ENCODE measurements at places on chromosomes 2 and 18. TPM values are rescaled to one million over a fixed set of nuclear protein-coding genes. Genes with fewer than 3 reads are reported as not detected.

DNA sequence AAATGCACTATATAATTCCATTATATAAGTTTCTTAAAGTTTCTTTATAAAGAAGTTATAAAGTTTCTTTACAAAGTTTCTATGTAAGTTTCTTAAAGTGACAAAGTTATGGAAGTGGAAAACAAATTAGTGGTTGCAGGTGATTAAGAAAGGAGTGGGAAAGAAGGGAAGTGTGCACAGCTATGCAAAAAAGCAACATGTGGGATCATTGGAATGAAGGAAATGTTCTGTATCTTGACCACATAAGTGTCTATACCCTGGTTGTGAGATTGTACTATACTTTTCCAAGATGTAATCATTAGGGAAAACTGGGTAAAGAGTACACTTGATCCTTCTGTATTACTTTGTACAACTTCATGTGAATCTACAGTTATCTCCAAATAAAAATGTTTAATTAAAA is 1541.1 kb downstream of the LRP1B start:
- no peak for DNase-seq

DNA sequence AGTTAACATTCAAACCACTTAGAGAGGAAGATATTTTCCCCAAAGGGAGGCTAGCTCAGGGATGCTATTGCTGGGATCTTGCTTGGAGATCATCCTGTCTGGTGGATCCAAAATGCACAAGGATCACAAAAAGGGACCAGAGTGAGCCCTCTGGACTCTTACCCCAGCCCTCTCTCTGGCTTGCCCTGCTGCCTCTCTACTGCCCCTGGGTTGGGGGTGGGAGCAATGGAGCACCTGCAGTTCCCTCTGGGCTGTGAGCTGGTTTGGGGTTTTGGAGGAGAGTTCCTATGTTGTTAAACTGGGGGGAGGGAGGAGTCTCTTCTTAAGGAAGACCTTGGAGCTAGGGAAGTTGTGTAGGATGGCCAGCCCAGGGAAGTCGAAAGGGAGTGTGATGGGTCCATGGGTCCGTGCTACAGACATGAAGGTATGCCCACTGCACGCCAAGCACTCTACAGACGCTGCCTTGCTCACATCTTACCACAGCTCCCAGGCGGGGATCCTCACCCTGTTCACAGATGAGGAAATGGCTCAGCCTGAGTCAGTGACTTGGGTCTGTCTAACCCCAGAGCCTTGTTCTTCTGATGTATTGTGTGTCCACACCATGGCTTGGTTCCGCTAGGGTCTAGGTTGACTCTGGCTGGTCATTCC is 3.8 kb downstream of the LBH start:
- DNase-seq: no peak

The CCL20 gene
- polyA plus RNA-seq: not detected

- DNase-seq: no peak
Measured at GRCh38 chr2:109129356-109129920, 433 bp downstream of the SH3RF3 start.

DNA sequence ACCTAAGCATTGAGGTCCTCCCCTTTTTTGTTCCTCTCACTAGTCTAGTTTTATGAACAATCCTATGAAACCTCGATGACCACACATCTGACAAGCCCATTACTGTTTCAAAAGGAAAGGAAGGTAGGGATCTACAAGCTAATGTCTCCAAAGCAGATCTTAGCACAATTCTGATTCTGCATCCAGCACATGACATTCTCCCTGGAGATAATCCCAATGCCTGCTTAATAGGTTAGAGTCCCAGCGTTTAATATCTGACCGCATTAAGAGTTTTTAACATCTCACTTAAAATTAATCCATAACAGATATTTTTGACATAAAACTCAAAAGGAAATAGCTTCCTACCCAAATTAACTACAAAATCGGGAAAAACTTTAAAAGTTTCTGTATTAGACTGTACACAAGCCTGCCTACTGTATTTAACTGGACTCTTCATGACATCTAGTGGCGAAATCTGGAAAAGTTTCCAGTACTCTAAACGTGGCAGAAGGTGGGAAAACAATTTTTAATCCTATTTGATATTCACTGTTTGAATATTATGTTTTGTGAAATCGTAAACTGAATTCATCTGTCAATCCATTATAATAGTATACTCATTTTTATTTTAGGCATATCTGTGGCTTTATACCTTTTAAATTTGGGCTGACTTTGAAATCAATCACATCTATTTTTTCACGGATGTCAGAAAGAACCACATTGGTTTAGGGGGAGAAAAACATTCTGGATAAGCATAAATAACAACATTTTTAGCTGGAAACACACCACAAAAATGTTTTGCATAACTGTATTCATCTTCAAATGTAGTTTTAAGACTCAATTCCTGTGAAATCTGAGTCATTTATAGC is 62.4 kb downstream of the TXNL1 start:
- DNase-seq: no peak

- no peak for DNase-seq
Measured at GRCh38 chr2:232444409-232445148, 11.4 kb upstream of the ALPI start.

DNA sequence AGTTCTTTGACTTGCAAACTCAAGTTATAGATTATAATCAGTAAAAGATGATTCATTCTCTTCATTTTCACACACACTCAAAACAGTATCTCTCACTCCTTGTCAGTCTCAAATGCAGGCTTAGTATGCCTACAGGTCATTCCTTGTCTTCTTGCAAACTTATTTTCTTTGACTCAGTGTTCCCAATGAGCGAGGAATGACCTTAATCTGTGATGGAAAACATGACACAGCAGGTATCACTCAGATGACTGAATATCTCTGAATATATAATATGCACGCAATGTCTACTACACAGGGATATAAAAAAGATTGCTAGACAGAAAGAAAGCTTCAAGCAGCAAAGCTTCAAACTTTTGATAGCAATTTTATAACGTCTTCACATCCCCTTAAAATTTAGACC is 127.8 kb upstream of the RGPD4 start:
- no peak for DNase-seq
